Stimulated activated CD4-positive, alpha-beta T cell treated with anti-CD3 and anti-CD28 coated beads, Interleukin-1b, Interleukin-23, amount 100 ng/mL, for 1 hour (primary cell): ENCODE measurements at places on chromosomes 4 and X.

DNA sequence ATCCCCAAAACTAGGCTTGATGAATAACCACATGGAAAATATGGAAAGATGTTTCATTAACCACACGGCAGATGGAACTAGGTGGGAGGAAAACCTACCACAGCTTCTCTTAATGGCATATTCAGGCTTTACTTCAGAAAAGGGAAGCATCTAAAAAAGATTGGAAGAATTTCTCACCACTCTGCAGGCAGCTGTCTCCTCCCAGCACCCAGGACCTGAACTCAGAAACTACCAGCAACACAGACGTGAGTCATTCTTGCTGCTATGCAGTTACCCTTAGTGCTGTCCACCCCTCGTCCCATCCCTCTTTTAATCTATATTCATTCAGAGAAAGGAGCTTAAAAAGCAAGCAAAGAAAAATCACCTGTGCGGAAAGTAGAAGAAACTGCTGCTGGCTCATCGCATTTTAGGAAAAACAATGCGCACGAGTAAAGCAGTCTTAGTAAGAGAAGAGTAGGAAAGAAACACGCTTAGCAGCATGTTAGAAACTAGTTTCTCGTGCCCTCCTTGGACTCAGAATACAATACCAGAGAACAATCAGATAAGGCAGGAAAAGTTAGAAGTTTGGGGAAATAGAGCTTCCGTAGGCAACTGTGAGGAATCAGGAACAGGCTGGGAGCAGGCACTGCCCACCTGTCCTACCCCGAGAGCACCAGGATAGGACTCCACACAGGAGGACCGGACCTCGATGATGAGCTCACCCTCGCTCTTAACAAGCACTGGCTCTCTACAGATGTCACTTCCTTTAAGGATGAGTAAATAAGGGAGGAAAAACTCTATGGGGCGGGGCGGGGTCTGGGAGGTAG, 48.1 kb upstream of the ENPP6 start:
- DNase-seq = no peak

DNA sequence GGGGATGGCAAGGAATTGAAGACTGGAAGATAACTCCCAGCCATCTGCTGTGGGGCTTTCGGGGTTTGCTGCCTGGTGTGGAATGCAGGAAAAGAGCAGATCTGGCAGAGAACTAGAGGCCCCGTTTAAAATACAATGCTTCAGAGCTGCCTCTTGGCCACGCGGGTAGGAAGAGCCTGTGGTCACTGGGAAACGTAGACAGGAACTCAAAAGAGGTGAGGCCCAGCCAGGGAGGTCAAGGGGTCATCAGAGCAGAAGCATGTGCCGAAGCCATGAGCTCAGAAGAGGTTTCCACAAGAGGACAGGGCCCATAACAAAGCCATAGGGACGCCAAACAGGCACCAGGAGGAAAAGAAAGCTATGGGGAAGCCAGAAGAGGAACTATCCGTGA, 14.5 kb upstream of the STS start:
- DNase-seq = no peak

DNA sequence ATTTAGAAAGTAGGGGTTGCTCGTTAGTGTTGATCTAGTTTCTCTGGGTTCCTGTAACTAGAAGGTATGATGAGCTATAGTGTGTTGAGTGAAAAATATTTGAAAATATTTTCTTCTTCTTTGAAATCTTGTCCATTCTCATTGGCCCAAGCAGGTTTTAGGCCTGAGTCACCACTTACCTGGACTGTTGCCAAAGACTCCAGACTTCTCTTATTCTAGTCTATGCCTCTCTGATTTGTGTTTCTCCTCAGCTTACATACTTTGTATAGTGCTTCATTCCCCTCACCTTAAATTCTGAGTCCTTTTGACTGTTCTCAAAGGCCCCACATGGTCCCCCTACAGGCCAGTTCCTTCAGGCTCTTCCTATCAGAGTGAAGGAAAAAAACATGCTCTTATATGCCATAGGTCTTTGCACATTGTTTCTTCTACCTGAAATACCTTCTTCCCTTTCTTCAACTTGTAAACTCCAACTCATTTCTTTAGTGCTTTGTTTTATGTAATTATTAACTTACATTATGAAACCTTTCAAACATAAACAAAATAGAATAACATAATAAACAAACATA, 258.2 kb downstream of the PPP1R2C start:
- DNase-seq = no peak

DNA sequence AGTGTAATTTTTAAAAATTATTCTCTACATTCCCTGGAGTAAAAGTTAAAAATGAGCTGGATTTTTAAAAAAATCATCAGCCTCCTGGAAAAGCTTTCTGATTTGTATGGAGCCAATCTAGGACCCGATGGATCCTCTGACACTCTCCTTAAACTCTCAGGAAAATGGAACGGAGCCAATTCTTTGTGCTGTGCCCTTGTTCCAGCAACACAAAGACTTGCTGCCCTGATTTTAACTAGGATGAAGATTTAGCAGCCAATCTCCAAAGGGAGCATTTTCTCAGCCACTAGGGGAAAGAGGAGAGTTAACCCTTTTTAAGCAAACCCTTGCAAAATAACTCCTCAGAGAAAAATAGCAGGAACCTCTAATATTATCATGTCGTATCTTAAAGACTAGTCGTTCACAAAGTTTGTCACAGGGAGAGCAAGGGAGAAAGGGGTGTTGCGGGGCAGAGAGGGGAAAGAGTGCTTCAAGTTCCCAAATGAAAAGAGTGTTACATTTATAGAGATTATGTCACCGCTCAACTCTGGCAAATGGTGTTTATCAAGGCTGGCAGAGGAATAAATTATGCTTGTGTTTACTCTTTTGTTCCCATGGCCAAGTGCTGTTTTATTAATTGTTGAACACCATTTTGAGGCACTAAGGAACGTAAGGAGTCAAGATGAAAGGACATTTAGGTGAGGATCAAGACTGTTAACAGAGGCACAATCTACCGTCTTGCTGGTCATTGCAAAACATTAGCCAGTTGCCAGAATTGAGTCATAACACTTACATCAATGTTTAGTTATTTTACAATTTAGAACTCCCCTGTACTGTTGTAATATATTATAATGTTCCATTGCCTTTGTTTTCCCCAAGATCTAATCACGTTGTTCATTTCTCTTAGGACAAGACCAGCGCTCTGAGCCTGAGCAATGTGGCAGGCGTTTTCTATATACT, 250.7 kb downstream of the THOC2 start:
- DNase-seq = no peak

DNA sequence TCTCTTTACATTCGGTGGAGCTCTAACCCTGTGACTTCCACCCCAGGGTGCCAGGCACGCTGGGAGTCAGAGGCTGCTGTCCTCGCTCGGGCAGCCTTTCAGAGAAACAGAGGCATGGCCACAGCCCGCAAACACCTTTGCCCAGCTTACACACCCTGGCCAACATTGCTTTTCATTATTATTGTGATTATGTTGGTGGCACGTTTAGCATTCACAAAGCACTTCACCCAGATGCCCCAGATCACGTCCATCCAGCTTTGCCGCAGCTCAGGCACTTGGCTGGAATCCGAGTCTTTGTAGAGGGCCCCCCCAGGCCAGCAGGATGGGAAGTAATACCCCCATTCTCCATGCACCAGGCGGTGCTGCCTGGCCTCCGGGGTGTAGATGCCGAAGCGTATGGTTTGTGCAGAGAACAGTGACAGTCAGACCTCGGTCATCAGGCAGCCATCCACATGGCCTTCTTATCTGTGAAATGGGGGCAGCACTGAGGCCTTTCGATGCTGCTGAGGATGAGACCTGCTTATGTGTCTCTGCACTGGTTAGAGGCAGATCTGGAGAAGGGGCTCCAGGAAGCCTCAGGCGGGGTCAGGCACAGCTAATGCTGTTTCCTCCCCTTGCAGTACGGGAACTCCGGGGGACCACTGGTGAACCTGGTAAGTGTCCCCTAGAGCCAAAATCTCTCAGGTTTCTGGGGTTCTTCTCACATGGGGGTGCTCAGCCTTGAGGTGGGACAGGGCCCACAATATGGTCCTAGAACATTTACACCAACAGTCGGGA, 22.3 kb downstream of the HTRA3 start:
- no peak for DNase-seq

- no peak for DNase-seq
Observed at GRCh38 chr4:61004651-61005170, 195.4 kb upstream of the ADGRL3 start.

- no peak for DNase-seq
Observed at GRCh38 chrX:33989936-33990335, 142.2 kb downstream of the FAM47A start.

DNA sequence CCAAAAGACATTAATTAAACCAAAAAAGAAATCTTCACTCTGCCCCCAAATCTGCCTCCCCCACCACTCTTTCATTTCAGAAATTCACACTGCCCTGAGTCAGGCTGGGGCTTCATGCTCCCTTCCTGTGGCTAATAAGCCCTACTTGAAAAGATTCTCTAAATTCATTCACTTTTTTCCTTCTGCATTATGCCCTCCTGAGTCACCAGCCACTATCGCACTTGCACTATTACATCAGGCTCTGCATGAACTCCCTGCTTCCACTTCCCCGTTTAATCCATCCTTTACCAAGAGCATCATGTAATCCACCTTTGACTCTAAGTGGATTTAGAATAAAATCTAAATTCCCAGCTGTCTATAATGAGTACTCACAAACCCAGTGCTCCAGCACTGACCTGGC, 295.4 kb upstream of the KLF3 start:
- no peak for DNase-seq

GRCh38 chr4:137644201-137644600, 111.9 kb upstream of the PCDH18 start:
- DNase-seq = no peak

DNA sequence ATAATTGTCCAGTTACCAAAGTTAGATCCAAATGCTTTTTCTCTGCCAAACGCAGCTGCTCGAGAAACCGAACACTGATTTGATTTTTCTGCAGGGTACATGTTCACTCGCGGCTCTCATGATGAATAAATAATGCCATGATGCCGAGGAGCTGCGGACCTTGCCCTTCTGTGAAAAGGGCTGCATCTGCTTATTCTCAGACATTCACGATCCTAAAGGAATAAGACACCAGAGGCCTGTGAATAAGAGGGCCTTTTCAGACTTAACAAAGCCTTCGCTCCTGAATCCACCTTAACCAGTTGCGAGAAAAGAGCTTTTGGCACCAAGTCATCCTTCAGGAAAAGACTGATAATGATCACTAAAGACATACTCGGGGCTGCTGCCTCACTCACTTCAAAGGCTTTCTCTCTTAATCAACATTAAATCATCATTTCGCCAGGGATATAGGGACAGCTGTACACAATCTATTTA, 147.5 kb downstream of the FBXO8 start:
- no peak for DNase-seq

DNA sequence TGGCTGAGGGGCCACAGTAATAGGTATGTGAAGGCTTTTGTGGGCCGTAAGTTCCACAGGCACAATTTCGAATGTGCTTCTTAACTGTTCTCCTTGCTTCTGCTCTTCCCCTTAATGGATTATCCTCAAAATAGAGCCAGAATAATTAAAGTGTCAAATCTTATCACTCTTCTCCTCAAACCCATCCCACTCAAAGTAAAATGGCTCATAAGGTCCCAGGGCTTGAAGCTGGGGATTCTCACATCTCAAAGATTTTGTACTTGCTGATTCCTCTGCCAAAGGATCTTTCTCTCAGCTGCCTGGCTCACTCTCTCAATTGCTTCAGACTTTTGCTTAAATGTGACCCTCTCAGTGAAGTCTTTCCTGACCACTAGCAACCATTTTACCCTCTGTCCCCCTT, 16.6 kb downstream of the ADAMTS3 start:
- DNase-seq = no peak

- no peak for DNase-seq
Observed at GRCh38 chr4:61614231-61614630, 414.1 kb downstream of the ADGRL3 start.

- DNase-seq = no peak
Observed at GRCh38 chr4:167383291-167383690, 149.0 kb upstream of the SPOCK3 start.

DNA sequence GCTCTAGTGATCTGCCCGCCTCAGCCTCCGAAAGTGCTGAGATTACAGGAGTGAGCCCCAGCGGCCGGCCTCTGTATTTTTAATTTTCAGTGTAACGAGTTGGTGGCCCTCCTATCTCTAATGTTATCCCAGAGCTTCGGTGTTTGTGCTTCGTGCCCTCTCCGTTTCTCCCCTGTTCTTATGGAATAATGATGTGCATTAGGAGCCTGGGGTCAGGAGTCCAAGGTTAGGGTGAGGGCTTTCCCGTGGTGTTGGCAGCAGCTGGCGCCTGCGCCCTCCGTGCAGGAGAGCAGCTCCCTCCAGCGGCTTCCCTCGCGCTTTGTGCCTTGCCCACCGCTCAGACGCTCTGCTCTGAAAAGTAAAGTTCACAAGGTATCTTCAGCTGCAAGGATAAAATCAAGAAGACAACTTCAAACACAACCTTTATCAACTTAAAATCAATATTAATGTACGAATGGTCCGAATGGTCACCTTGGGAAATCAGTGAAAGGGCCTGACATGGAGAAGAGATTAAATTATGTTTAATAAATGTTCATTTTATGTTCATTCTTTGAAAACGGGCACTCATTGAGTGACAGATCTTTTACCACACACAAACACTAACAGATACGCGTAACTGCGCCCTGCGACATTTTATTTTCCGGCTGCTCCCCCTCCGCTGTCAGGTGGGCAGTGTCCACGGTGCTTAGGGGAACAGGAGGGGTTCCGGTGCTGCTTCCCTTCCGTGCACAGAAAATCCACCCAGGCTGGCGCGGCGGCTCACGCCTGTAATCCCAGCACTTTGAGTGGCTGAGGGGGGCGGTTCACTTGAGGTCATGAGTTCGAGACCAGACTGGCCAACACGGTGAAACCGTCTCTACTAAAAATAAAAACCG, 62.4 kb downstream of the TRAPPC11 start:
- no peak for DNase-seq

GRCh38 chrX:153921070-153921469, 5.0 kb downstream of the ARHGAP4 start:
- no peak for DNase-seq

- DNase-seq = no peak
Observed at GRCh38 chr4:83830138-83830888, 294.4 kb downstream of the GPAT3 start.

GRCh38 chr4:187436251-187436650, 559.3 kb upstream of the ZFP42 start:
- no peak for DNase-seq

DNA sequence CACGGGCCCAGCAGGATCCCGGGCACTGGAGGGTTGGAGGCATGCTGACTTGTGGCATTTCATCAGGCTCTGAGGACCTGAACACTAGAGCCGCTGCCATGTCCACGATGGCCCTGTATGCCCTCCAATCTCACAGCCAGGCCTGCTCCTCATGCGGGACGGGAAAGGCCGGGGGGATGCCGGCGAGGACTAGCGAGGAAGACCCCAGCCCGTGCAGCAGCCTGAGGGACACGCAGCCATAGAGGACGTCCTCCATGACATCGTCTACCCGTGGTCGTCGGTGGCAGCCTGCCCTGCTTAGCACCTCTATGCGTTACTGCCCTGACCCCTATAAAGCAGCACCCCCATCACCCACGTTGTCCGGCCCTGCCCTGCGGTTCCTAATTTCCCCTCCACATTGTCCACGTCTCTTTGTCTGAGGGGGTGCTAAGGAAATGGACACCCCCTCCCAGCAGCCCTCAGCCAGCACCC, 32.6 kb downstream of the HMX1 start:
- no peak for DNase-seq
